Astrocyte (in vitro differentiated cells and primary cell): ENCODE measurements at places on chromosomes 3 and 15. TPM values are rescaled to one million over a fixed set of nuclear protein-coding genes. Genes with fewer than 3 reads are reported as not detected.

SENP8 gene
- 2.6 and 2.9 TPM in 2 replicates for total RNA-seq

CACNA2D2 gene
- 0.31 and 1.00 TPM in 2 replicates for total RNA-seq

FETUB gene
- total RNA-seq, result not detected in 2 replicates

CPLX3 gene
- total RNA-seq, result not detected in 2 replicates

SPTBN5 gene
- total RNA-seq, result 5.3 and 6.7 TPM in 2 replicates

SETMAR gene
- 8.4 and 10.9 TPM in 2 replicates for total RNA-seq

TRIM42 gene
- not detected in 2 replicates for total RNA-seq

UQCC5 gene
- total RNA-seq, result 22.9 and 26.0 TPM in 2 replicates

SV2B gene
- not detected in 2 replicates for total RNA-seq

USF3 gene
- total RNA-seq, result 10.0 and 11.8 TPM in 2 replicates

PLSCR5 gene
- not detected in 2 replicates for total RNA-seq

CRABP1 gene
- total RNA-seq, result 0.30 TPM in 1 of 2 replicates, not detected in the other

LMCD1 gene
- 374 and 437 TPM in 2 replicates for total RNA-seq

DISP2 gene
- 1.5 and 3.7 TPM in 2 replicates for total RNA-seq

SCN11A gene
- 0.07 and 0.20 TPM in 2 replicates for total RNA-seq

SLC33A1 gene
- 27.3 and 30.4 TPM in 2 replicates for total RNA-seq

CFAP92 gene
- total RNA-seq, result 0.10 and 0.52 TPM in 2 replicates

ISG20 gene
- 15.9 and 18.6 TPM in 2 replicates for total RNA-seq

CCDC12 gene
- 26.2 and 29.0 TPM in 2 replicates for total RNA-seq

CADPS gene
- total RNA-seq, result 5.4 and 7.1 TPM in 2 replicates

ZIC1 gene
- total RNA-seq, result 0.19 and 0.30 TPM in 2 replicates

MASP1 gene
- total RNA-seq, result 0.62 and 0.79 TPM in 2 replicates

GPR160 gene
- total RNA-seq, result 0.79 and 1.4 TPM in 2 replicates

CPNE4 gene
- total RNA-seq, result 0.68 and 1.9 TPM in 2 replicates

CASR gene
- not detected in 2 replicates for total RNA-seq

WDR72 gene
- 0.14 and 0.31 TPM in 2 replicates for total RNA-seq

KNG1 gene
- not detected in 2 replicates for total RNA-seq

RTP4 gene
- total RNA-seq, result 1.2 TPM in 2 replicates

EFHB gene
- 0.94 and 1.2 TPM in 2 replicates for total RNA-seq

CD96 gene
- 0.61 and 1.0 TPM in 2 replicates for total RNA-seq

TMEM45A gene
- 35.5 and 49.7 TPM in 2 replicates for total RNA-seq

KLHL18 gene
- total RNA-seq, result 49.3 and 53.2 TPM in 2 replicates

LMAN1L gene
- total RNA-seq, result 0.32 TPM in 1 of 2 replicates, not detected in the other

P2RY1 gene
- total RNA-seq, result 1.1 and 1.4 TPM in 2 replicates

NAALADL2 gene
- 2.7 and 3.3 TPM in 2 replicates for total RNA-seq

MUSTN1 gene
- total RNA-seq, result not detected in 2 replicates

LMLN gene
- 6.5 and 6.7 TPM in 2 replicates for total RNA-seq

MGLL gene
- total RNA-seq, result 24.5 and 27.3 TPM in 2 replicates

MYD88 gene
- 50.6 and 55.8 TPM in 2 replicates for total RNA-seq

TBC1D23 gene
- total RNA-seq, result 62.2 and 67.2 TPM in 2 replicates

C3orf70 gene
- total RNA-seq, result 5.7 and 8.2 TPM in 2 replicates

IL16 gene
- 0.24 and 0.36 TPM in 2 replicates for total RNA-seq

CLDN16 gene
- total RNA-seq, result 0.24 and 0.50 TPM in 2 replicates

NOX5 gene
- total RNA-seq, result 0.09 and 0.14 TPM in 2 replicates

GPR15 gene
- total RNA-seq, result not detected in 2 replicates

GOLGA6L26 gene
- total RNA-seq, result not detected in 2 replicates

GABRA5 gene
- total RNA-seq, result 5.9 and 7.9 TPM in 2 replicates

TRPC1 gene
- 15.7 and 19.2 TPM in 2 replicates for total RNA-seq

NT5DC2 gene
- total RNA-seq, result 178 and 189 TPM in 2 replicates

CEP19 gene
- total RNA-seq, result 2.8 and 3.3 TPM in 2 replicates

LRRC3B gene
- total RNA-seq, result 1.6 and 5.7 TPM in 2 replicates

LRRC31 gene
- 0.16 TPM in 1 of 2 replicates, not detected in the other for total RNA-seq

EIF5A2 gene
- total RNA-seq, result 18.6 and 19.4 TPM in 2 replicates
